NCI-H146 (cell line): ENCODE measurements at places on chromosomes 5 and 9.

GRCh38 chr5:180301253-180301652, 9.4 kb upstream of the MAPK9 start:
- DNase-seq = no peak

DNA sequence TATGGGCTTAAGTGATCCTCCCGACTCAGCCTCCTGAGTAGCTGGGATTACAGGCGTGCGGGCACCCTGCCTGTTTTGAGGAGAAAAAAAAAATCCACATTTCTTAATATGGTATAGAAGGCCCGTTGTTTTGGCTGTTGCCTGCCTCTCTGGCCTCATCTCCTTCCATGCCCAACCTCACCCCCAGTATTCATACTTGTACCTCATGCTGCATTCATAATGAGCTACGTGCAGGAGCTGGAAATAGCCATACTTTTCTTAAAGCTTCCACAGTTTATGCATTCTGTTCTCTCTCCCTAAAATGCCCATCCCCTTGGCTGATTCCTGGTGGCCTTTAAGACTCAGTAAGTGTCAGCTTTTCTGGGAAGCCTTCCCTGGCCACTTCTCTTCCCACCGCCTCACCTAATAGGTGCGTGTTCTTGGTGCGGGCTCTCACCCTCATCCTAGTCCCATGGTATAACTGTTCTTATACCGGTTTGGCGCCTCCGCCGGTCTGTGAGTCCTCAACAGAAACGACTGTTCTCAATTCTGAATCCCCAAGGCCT, 2.1 kb upstream of the TPM2 start:
- no peak for DNase-seq

DNA sequence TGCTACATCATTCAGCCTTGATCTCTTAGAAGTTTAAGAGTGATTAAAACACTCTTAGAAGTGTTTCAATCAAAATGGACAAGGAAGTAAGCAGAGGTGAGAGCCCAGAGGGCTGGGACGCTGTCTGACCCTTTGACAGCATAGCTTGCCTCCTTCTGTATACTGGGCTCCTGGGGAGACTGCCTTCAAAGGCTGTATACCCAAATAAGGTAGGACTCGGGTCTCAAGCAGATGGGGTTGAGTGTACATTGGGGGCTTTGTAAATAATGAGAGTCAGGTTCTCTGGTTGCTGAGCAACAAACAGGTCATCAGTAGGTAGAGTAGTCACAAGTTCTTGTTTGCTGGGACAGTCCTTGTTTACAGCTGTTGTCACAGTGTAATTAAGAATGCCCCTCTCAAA, 97.1 kb downstream of the PJA2 start:
- DNase-seq = no peak

GRCh38 chr5:84228266-84228665, 156.4 kb downstream of the EDIL3 start:
- no peak for DNase-seq

GRCh38 chr5:194102-194501, 2.8 kb downstream of the LRRC14B start:
- no peak for DNase-seq

- peak; percentile 11 for DNase-seq
Observed at GRCh38 chr5:139394123-139394653, 716 bp downstream of the PROB1 start.

DNA sequence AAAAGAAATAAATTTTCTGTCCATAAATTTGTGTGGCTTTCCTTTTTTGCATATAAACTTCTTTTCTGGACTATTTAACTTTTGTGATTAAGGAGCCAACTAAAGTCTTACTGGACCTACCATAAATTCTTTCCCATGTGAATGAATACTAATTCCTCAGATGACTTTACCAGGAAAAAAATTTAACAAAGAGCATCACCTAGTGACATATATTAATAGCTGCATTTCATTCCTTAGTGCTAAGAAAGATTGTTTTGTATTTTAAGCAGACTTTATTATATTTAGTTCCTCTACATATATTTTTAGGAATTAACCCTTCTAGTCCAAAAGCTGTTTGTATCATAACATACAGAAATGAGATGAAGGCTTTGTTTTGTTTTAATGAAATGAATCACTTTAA, 64.4 kb downstream of the C9orf85 start:
- DNase-seq = no peak

DNA sequence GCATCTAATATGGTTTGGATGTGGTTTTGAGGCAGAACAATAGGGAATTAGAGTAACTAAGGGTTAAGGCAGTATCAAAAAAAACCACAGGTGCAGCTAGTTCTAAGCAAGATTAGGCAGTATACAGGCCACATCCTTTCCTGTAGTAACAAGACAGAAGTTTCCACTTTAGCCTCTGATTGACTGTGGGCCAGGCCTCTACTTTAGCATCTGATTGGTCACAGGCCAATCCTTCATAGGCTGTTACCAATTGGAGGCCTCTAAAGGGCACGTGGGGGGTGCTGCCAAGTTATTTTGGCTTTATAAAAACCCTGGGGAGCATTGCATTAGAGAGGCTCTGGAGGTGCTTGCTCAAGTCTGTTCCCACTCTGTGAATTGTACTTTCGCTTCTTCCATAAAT, 144.1 kb upstream of the ST8SIA4 start:
- no peak for DNase-seq

DNA sequence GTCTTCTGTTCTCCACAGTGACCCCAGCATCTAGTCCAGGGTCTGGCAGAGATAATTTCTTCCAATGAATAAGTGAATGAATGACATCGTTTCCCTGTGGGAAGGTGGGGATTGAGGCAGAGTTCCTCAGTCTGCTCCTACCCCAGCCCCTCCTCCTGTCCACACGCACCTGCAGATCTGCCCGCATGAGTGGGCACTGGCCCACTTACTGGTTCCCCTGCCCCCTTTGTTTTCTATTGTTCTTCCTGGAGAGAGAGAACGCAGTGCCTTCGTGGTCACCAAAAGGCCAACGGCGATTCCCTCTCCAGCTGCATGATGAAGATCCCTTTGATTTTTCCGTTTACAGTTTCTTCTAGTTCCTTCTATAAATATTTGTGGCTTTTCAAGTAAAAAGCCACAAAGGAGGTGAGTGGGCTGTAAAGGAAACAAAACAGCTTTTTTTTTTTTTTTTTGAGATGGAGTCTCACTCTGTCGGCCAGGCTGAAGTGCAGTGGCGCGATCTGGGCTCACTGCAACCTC, 5.8 kb upstream of the FPGS start:
- peak; percentile 4 for DNase-seq

GRCh38 chr9:114096041-114096511, 3.0 kb downstream of the KIF12 start:
- DNase-seq = no peak

DNA sequence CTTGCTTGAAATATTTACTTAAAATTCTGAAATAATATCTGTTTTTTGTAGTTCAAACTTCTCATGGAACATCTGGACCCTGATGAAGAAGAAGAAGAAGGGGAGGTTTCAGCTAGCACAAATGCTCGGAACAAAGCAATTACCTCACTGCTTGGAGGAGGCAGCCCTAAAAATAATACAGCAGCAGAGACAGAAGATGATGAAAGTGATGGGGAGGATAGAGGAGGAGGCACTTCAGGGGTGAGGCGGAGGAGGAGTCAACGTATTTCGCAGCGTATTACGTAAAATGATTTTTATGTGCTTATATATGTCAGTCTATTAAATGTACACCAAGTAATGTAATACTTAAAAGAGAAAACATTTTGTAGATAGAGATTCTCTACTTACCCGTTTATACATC, 185.4 kb downstream of the CPLANE1 start:
- DNase-seq = no peak

DNA sequence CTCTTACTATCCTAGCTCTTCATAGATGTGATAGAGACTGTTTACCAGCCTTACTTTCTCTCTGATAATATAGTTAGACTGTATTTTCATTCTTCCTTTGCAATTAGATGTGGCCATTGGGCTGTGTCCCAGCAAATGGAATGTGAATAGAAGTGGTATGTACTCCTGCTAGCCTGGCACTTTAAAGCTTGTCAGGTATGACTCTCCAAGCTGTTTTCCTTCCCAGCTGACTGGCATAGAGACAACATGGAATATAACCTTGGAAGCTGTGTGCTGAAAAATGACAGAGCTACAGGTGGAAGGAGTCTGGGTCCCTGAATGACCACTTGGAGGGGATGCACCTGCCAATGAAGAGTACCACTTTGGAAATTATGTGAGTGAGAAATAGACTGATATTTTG, 116.2 kb downstream of the DIRAS2 start:
- DNase-seq = no peak

- DNase-seq = no peak
Observed at GRCh38 chr5:178564397-178564796, 25.8 kb downstream of the COL23A1 start.

- DNase-seq = no peak
Observed at GRCh38 chr9:77085416-77085815, 66.0 kb downstream of the FOXB2 start.

GRCh38 chr5:1555011-1555807, 31.4 kb upstream of the LPCAT1 start:
- DNase-seq = peak; percentile 13

- DNase-seq = no peak
Observed at GRCh38 chr9:97994703-97995102, 11.6 kb downstream of the ANP32B start.

GRCh38 chr5:68033961-68034571, 181.5 kb upstream of the PIK3R1 start:
- no peak for DNase-seq

- DNase-seq = no peak
Observed at GRCh38 chr9:129386812-129387177, 208.7 kb upstream of the IER5L start.

DNA sequence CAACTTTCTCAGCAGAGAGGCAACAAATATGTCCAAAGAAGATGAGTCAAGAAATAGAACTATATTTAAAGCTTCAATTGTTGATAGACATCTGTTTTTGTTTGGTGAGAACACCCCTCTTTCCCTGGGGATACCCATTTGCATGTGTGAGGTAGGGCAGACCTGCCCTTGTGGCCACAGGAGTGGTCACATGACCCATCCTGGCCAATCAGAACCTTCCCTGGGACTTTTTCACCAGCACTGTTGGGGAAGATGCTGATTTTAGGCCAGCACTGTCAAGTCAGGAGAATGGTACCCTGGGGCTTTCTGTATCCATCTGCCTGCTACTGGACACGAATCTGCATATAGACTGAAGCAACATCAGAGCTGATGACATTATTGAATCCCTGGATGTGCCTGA, 211.2 kb downstream of the CDK5RAP2 start:
- no peak for DNase-seq

DNA sequence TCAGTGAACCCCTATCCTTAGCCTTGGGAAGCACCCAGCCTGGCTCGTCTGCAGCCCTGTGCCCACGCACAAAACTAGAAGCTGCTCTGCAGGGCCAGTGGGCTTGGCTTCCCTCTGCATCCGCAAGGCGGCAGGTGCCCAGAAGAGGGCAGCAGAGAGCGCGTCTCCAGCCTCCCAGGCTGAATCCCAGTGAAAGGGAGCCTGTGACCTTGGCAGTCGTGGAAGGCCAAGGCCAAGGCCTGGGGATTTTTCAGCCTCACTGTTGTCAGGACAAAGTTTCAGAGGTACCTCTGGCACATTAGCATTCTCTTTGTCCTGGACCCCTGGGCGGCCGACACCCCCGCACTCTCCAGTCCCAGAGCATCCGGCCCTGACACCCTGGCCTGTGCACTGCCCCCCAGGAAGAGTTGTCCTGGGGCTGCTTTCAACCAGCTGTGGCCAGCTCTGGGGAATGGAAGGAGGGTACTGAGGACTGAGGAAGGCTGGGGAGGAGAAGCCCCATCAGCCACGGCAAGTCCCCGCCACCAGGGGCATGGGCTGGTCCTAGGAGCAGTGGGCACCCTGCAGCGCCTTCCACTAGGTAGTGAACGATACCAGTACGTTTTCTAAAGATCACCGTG, 63.6 kb upstream of the IL17B start:
- peak; percentile 19 for DNase-seq

- no peak for DNase-seq
Observed at GRCh38 chr5:177249761-177250537, 53.6 kb downstream of the RAB24 start.

DNA sequence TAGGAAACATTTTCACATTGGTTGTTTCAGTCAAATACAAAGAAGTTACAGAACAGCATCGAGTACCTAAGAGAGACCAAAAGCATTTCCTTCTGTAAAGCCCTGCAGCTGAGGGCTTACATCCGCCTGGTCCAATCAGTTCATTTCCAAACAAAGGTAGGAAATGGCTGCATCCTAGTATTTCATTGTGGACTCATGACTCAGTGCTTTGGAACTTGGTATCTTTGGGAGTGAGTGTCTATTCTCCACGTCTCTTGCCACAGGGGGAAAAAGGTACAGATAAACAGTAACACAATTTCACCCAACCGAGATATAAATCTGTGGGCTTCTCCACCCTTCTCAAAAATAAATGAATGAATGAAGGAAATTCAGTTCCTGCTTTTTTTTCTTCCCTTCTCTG, 75.4 kb downstream of the NFIB start:
- DNase-seq = no peak

- no peak for DNase-seq
Observed at GRCh38 chr5:52947851-52948250, 41.3 kb upstream of the ITGA2 start.

DNA sequence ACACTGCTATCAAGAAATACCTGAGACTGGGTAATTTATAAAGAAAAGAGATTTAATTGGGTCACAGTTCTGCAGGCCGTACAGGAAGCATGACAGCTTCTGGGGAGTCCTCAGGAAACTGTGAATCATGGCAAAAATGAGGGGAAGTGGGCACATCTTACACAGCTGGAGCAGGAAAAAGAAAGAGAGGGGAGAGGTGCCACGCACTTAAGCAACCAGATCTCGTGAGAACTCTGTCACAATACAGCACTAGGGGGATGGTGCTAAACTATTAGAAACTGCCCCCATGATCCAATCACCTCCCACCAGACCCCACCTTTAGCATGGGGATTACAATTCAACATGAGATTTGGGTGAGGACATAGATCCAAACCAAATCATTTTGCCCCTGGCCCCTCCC, 105.5 kb upstream of the CPLX2 start:
- no peak for DNase-seq

- no peak for DNase-seq
Observed at GRCh38 chr5:67904366-67904765, 311.2 kb upstream of the PIK3R1 start.

DNA sequence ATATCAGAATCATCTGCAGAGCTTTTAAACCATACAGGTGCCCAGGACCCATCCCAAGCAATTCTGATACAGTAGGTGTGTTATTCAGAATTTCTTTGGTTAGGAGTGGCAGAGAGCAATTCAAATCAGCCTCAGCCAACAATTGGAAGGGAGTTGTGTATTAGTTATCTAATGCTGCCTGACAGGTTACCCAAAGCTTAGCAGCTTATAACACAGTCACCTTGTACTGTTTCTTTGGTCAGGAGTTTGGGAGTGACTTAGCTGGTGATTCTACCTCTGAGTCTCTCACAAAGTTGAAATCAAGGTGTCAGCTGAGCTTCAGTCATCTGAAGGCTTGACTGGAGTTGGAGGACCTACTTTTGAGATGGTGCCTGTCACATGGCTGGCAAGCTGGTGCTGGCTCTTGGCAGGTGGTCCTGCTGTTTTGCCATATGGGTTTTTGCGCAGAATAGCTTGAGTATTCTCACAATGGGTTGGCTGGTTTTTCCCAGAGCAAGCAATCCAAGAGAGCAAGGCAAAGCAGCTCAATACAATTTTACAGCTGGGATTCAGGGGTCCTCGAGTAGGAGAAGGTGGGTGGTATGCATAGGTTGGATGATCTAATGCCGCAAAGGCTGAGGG, 18.7 kb upstream of the CARNMT1 start:
- DNase-seq = no peak

- no peak for DNase-seq
Observed at GRCh38 chr5:5344606-5345005, 77.9 kb upstream of the ICE1 start.

GRCh38 chr5:78538240-78538850, 110.2 kb downstream of the LHFPL2 start:
- DNase-seq = no peak

GRCh38 chr5:177434942-177435738, 8.7 kb downstream of the GRK6 start:
- no peak for DNase-seq
